Fibroblast of upper back skin (primary cell): ENCODE measurements at places on chromosomes 1 and 21.

DNA sequence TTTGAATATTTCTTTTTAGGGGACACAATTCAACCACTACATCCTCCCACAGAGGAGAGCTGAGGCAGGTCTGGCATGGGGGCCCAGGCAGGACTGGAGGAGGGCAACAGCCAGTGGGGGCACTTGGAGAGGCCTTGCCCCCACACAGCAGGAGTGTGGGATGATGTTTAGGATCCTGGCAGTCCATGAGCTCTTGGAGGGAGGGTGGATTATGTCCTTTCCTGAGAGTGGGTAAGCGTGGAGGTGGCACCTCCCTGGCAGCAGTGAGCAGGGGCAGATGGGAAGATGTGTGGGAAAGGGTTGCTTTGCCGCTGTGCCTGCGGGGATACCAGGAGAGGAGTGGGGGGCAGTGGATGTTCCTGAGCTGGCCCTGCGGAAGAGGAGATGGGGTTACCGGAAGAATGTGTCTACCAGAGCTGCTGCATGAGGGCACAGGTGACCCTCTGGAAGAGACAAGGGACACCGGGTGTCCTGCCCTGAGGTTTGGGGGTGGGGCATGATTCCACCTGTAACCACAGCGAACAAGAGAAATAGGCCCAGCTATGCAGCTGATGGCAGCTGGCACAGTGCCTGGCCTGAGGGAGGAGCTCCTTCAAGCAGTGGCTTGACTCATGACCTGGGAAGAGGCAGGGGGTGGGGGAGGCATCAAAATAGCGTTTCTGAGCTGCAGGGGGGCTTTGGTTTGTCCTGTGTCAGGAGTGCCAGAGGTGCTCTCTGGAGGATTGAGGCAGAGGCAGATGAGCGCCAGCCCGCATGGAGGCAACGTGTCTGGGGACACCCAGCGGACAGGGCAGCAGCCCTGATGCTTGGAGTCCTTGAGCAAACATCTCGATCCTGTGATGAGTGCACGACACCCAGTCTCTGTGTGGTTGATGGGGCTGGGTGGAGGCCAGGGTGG is 123.9 kb upstream of the TMPRSS2 start:
- DNase-seq, result peak; percentile 69

- DNase-seq, result no peak
These were observed 36.0 kb downstream of the ABCG1 start for GRCh38 chr21:42254651-42255601.

GRCh38 chr1:187840557-187840956 is 1011.8 kb downstream of the PLA2G4A start:
- DNase-seq, result peak; percentile 13

DNA sequence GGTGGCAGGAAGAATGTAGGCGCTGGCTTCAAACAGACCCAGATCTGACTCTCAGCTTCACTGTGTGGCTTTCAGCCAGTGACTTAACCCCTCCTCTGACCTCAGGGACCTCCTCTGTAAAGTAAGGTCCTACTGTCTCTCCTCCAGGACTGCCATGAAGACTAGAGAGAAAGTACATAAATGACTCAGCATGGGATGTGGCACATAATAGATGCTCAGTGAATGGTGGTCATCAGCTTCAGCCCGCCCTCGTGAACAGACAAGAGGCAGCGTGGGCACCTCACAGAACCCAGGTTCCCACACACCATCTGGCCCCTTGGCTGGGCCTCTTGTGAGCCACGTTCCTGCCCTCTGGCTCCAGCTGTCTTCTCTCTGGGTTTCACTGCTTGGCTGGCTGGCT is 126.0 kb downstream of the SYF2 start:
- no peak for DNase-seq

- no peak for DNase-seq
These were observed 1.4 kb upstream of the RBM15 start for GRCh38 chr1:110337704-110338308.

GRCh38 chr1:204660509-204660908 is 25.0 kb downstream of the LRRN2 start:
- no peak for DNase-seq

DNA sequence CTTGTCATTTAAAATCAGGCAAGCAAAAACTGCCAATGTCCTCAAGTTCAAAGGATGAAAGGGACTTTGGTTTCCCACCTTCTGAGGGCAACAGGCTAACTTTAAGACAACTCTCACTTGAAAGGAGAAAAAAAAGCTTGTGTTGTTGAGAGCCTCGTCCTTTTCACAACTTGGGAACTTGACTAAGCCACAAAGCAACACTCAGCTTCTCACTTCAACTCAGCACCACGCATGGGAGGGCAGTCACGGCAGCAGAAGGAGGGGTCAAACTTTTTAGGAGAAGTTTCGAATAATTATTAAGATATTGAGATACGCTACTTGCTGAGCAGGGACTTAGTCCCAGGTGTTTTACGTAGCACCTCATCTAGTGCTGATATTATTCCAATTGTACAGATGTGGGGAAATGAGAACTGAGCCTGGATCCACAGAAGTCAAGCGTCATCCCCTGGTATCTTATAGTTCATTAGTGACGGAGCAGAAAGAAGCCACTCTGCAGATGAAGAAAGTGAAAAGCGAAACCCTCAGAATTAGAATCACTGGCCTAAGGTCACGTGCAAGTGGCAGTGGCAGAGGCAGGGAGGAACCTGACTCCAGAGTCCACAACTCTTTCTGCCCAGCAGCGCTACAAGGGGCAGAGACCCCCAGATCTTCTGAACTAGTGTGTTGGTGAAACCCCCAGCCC is 83.6 kb downstream of the JAK1 start:
- DNase-seq, result no peak

DNA sequence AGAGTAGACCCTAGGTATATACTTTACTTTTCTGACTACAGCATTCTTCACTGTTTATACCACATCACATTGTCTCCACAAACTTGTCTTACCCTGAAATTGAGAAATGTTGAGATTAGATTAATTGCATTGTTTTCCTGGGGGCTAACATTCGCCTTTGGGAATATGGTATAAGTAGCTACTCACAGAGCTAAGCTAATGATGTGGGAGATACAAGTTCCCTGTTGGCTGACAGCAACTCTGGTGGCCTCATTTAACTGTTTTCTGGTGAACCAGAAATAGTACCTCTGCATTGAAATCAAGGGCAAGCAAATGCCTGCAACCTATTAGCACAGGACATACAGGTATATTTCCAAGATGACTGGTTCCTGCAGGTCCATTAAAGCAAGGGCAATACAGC is 13.2 kb upstream of the VCAM1 start:
- DNase-seq, result no peak

DNA sequence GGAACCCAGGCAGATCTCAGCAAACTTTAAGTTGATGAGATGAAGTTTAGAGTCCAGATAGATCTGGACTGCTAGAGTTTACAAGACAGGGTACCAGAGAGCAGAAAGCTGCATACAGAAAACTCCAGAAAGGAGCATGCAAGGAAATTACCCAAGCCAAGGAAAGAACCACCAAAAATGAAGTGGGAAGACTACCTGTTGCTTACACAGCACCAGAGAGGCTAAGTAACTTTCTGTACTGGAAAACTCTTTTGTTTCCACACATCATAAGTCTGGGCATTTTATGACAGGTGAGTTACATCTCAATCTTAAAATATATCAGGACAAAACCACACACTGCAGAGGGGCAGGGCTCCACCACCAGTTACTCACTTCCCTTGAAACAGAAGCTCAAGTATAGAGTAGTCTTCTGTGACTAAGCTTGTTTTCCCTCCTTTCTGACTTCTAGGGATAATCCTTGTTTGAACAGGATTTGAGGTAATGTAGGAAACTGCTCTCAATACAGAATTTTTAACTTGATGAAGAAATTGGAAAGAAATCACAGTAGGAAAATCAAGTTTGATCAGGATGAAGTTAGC is 17.4 kb upstream of the GJA9 start:
- peak; percentile 10 for DNase-seq

- no peak for DNase-seq
These were observed 14.1 kb downstream of the TMCO4 start for GRCh38 chr1:19785660-19786059.

DNA sequence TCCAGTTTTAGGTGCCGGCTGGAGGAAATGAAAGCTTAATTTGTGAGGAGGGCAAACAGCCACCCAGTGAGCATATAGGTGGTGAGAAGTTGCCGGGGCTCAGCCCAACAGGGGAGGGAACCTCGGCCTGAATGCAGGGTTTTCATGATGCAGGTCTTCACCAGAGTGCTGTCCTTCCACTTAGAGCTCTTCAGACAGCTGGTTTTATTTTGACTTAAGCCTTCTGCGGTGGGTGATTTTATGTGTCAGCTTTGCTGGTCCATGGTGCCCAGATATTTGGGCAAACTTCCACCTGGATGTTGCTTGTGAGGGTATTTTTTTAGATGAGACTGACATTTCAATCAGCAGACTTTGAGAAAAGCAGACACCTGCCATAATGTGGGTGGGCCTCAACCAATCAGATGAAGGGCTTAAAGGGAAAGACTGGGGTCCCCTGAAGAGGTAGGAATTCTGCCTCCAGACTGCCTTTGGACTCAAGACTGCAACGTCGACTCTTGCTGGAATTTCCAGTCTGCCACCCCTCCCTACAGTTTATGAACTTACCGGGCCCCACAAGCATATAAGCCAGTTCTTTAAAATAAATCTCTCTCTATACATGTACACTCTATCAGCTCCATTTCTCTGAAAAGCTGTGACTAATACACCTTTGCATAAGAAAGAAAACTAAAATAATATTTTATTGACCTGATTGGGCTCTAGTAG is 72.8 kb downstream of the RHOU start:
- DNase-seq, result no peak

DNA sequence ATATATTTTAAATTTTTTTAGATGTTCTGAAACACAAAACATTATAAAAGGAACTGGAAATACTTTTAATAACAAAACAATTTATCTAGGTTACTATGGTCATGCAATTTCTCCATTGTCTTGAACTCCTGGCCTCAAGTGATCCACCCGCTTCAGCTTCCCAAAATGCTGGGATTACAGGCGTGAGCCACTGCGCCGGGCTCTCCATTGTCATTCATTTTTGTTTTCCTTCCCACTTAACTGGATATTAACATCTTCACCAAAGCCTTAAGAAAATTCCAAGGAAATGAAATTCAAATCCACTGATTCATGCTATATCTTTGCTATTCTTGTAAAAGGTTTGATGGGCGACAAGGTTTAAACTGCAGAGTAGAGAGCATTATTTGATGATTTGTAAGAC is 279.5 kb upstream of the PKN2 start:
- no peak for DNase-seq

- DNase-seq, result no peak
These were observed 22.8 kb upstream of the SLC45A3 start for GRCh38 chr1:205703072-205703471.

GRCh38 chr1:12173631-12174121 is 6.9 kb downstream of the TNFRSF1B start:
- no peak for DNase-seq

DNA sequence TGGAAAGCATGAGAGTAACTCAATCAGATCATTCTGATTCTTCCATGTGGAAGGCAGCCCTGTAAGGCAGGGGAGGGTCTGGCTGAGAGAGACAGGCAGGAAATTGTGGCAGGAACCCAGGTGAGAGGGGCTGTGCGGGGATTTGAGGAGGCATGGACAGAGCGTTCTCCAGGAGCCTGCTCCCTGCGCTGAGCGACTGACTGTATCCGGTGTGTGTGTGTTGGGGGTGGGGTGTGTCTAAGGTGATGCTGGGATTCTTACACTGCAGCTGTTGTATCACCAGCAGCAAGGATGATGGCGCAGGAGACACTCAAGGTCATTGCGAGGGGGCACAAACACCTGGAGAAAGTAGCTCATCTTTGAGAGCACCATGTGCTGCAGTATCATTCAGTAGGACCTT is 128.5 kb downstream of the RHOU start:
- no peak for DNase-seq

- peak; percentile 18 for DNase-seq
These were observed 657.1 kb upstream of the BRINP3 start for GRCh38 chr1:191134796-191135195.

GRCh38 chr1:90356991-90357390 is 360.1 kb downstream of the BARHL2 start:
- DNase-seq, result no peak

DNA sequence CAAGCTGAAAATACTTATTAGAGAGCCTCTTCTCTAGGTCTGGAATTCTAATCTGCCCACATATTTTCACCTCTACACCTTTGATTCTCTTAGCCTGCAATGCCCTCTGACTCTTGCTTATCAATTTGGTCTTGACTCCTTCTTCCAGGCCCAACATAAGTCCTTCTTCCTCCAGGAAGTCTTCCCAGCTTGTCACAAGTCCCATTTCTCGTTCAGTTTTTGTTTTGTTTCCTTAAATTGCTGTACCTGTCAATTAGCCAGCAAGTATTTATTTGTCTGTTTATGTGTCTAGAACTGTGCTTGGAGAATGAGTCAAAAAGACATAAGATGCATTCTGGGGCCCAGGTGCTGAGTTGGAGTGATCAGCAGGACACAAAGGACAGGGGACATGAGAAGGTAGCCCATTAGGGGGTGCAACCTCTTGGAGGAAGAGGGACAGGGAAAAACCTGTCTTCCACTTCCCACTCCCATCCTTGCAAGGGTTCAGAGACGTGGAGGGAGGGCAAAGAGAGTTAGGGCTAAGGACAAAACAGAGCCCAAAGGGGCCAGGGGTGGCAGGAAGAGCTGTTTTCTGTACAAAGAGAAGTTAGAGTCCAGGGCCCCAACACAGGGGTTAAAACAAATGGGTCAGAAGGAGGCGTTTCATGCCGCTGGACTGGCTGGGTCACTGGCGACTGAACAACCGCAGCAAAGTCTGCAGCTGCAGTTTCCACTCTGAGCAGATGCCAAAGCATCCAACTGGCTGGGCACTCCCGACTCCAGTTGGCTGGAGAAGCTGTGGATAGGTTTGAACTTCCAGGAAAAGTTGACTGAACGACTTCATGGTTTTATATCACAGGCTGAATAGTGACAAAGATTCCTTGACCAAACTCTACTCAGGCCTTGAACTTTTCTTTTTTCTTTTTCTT is 10.7 kb upstream of the CNR2 start:
- DNase-seq, result no peak

- peak; percentile 19 for DNase-seq
These were observed 8.3 kb upstream of the MPZL1 start for GRCh38 chr1:167713330-167714081.

DNA sequence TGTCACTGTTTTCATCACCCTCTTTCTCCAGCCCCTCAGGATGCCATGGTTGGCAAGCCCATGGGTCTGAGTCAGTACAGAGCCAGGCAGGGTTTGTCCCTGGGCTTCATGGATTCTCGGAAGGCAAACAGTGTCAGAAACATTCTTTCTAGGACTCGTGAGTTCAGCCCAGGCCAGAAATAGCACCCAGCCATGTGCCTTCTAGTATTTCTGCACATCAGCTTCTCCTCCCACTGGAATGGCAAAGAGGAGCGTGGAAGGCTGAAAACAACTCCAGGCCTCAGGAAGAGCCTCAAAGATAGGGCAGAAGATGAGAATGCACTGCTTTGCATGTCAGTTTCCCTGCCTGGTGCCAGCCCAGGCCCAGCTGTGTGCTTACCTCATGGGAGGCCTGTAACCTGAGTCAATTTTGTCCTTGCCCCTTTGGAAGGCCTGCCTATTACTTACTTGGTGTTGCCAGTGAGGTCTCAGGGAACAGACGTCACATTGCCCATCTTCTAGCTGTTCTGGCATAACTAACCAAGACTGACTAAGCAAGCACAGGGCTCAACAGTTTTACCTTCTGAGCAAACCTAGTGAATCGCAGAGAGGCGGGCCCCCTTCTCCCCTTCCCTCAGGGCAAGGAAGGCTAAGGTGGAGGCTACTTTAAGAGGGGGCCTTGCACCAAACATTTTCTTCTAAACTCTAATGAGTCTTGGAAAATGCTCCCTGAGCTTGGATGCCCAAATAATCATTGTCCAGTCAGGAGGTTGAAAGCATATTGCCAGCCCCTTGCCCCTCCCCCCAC is 42.4 kb downstream of the GLUL start:
- DNase-seq, result no peak
